ENCODE measurements at places on chromosomes 7 and 10.

DNA sequence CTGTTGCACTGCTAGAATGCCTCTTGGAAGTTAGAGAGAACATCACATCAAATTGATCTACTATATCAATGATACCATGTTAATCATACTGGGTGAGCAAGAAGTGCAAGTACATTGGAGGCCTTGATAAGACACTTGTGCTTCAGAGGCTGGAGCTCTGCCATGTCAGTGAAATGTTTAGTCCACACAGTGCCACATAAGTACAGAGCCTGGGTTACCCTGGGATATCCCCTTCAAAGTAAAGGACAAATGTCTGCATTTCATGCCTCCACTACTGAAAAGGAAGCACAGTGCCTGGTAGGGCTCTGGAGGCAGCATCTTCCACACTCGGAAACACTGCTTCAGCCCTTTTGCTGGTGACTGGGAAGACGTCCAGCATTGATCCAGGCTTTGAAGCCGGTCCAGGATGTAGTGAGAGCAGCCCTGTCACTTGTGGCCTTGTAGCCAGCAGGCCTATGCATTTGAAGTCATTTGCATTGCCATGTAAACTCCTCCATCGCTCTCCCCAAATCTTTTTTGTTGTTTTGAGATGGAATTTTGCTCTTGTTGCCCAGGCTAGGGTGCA, 15.7 kb upstream of the STN1 start:
- no peak for DNase-seq

- no peak for DNase-seq
Measured at GRCh38 chr10:95536017-95536416, 25.2 kb downstream of the SORBS1 start.

- no peak for DNase-seq
Measured at GRCh38 chr7:37645282-37646050, 38.1 kb upstream of the GPR141 start.

GRCh38 chr7:66847879-66848790, 72.9 kb upstream of the TMEM248 start:
- no peak for DNase-seq

- no peak for DNase-seq
Measured at GRCh38 chr10:52877451-52877850, 104.9 kb upstream of the MBL2 start.

GRCh38 chr10:79255007-79255507, 92.2 kb upstream of the PPIF start:
- DNase-seq, result no peak

DNA sequence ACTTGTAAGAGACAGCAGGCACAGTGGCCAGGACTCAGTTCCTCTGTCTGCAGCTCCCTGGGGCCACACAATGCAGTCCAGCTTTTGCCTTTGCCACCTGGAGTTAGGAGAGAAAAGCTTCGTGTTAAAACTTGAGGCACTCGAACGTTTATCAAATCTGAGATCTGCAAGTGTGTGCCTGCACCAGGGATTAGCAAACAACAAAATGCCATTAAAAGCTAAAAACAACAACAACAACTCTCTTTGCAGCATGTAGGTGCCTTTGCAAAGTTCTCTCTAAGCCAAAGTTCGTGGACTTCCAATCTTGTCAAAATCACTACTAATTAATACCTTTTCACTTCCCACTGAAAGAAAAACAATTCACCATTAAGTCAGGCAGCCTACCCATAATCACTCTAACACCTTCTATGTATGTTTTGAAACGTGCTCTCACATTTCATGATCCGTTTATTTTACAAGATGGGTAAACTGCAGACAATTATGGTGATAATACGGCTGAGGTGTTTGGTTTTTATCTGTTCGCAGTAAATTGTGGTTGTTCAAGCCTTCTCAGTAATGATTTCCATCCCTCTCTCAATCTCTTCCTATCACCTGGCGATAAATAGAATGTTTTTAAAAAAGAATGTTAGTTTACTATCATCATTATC, 36.2 kb upstream of the SDK1 start:
- peak; percentile 69 for DNase-seq

GRCh38 chr7:114924038-114924712, 2.3 kb downstream of the MDFIC start:
- no peak for DNase-seq

DNA sequence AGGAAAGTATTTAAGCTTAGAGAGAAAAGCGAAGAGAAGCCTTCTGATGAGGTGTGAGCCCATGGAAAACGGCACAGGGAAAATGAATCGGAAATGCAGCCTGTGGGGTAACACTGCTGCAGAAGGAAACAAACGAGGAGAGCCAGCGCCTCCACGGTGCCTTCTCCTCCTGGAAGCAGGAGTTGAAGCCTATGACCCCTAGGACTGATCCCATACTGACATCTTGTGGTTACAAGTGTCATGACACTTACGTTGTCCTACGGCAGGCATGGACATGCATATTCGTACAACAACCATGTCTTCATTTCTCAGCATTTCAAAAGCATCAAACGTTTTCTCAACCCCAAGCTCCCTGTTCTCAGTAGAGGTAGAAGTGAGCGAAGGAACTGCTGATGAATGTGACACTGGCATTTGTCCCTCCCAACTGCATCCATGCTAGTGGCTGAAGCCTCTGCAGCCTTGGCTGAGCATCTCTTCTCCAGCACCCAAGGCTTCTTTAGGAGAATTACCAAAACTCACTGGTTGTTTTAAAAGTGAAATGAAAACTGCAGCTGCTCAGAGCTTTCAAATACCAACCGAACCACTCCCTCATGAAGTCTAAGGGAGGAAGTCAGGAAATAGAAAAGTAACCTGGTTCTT, 160.2 kb downstream of the JAZF1 start:
- DNase-seq, result peak; percentile 51

DNA sequence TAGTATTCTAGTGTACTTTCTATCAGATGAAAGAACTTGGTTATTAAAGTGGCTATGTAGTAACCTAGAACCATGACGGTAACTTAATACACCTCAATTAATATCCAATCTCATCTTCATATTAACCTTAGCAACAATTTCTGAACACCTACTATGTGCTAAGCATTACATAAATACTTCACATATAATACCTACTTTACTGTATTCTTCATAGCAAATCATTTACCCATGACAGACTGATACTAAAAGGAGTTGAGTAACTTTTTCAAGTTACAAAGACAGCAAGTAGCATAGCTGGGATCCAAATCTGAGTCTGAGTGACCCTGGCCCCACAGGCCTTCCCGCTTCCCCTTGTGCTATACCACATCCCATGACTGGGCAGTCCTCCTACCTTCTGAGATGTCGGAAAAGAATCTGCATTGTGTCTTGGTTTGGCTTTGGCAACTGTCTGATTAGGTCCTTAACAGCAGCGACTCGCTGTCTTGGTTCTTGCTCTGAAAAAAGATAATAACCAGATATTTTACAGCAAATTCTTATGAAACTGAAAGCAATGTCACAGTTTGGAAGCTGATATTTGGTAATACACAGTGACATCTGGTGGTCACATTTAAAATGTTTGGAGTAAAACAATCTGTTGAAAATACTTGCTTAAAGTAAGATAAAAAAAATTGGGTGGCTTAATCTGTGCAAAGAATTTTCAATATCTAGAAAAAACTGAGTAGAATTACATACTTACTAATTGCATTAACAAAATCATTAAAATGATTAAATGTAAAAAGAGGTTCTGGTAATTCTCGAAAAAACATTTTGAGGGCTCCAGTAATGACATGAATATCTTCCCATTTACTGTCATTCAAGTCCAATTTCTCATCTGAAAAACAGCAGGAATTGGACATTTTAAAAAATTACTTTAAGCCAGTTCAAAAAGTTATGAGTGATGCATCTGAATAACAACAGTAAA, 120.1 kb downstream of the ARHGAP12 start:
- no peak for DNase-seq

- no peak for DNase-seq
Measured at GRCh38 chr10:125550362-125550761, 132.6 kb downstream of the TEX36 start.

DNA sequence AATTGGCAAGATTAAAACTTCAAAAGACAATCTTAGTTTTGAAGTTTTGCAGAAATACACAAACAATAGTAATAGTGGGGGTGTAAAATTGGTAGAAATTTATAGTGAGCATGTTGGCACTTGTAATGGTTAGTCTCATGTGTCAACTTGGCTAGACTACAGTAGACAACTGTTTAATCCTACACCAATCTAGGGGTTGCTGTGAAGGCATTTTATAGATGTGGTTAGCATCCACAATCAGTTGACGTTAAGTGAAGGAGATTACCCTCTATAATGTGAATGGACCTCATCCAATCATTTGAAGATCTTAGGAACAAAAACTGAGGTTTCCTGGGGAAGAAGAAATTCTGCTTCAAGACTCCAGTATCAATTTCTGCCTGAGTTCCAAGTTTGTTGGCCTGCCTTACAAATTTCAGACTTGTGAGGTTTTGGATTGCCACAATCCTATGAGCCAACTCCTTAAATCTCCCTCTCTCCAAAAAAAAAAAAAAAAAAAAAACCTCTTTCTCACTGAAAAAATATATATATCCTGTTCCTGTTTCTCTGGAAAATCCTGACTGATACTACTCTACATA, 531.6 kb upstream of the IGFBP3 start:
- DNase-seq, result no peak

DNA sequence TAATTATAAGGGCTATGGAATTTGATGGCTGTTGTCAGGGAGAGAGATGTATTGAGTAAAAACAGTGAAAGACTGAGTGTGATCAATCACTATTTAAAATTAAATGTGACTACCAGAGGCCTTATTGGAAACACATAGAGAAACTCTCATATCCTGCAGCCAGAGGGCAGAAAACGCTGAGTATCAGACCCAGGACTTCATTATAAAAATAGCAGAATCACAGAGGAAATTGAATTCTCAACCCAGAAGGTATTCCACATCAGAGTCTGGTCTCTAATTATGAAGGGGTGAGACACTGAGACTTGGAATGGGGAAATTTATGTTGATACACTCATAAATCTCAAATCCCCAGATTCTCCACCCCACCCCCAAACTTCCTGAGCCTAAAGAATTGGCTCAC, 69.5 kb upstream of the IL6 start:
- DNase-seq, result no peak

DNA sequence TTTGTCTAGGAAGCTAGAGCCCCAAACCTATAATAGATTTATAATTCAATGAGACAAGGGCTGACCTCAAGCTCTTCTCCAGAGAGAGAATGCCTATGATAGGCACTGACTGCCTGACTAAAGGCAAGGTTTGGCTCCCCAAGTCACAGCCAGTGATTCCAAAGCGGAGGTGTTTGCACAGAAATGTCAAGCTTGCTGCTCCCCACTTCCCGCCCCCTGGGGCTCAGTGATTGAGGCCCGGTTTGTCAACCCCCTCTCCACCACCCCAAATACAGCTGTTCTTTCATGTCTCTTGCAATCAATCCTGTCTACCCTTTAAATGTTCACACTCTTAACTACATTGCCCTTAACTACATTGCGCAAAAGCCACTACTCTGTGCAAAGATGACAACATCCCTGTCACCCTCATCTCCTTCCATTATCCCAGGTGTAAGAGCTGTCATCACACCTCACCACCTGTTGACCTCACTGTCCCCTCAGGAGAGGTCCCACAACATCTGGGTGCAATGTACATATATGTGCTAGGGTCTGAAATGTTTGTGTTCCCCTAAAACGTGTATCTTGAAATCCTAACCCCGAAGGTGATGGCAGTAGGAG, 58.0 kb downstream of the NUDCD3 start:
- no peak for DNase-seq

DNA sequence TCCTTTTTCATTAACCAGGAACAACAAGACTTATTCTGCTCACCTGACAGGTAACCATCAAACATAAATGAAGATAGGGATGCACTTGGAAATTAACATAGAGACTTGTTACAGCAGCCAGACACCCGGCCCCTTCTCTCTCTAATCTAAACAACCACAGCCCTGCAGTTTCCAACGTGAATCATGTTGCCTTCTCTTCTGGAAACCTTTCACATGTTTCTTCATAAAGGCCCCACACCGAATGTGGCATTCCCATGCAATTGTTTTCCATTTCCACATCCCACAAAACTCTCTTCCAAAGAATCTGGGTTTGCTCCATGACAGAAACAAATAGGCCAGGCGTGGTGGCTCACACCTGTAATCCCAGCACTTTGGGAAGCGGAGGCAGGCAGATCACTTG, 15.0 kb upstream of the WDR86 start:
- DNase-seq, result no peak

- no peak for DNase-seq
Measured at GRCh38 chr10:113476673-113477072, 76.2 kb upstream of the HABP2 start.

- DNase-seq, result no peak
Measured at GRCh38 chr10:69515699-69516259, 57.4 kb downstream of the NEUROG3 start.

DNA sequence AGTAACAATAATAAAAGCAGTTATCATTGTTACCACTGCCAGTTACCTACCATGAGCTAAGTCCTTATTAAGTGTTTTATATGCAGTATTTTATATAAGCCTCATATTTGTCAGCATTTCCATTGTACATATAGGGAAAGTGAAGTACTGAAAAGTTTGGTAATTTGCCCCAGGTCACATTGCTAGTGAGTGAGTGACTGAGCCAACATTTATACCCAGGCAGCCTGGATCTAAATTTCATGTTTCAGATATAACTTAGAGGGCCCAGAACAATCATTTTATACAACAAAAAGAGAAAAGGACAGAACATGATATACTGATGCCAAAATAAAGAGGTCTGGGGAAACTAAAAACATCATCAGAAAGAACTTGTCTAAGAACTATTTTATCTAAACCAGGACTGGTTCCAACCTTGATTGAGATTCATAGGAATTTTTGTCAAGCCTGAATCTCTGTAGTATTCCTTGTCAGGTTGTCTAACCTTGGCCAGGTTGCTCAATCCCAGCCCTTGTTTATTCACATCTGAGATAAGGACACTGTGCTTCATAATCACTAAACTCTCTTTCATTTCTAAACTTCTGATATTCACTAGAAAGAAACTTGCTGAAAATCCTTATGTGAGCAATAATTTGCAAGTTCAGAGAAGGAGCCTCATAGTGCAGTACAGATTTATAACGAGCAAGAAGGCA, 308.2 kb downstream of the IPMK start:
- DNase-seq, result no peak

- DNase-seq, result no peak
Measured at GRCh38 chr7:100682228-100682741, 8.7 kb downstream of the GNB2 start.

GRCh38 chr10:79246209-79246581, 101.1 kb upstream of the PPIF start:
- no peak for DNase-seq
